ENCODE measurements at places on chromosomes 1 and 21.

- no peak for DNase-seq
These were observed 5.8 kb upstream of the SLC44A5 start for GRCh38 chr1:75616436-75617433.

- no peak for DNase-seq
These were observed 16.7 kb upstream of the PDE9A start for GRCh38 chr21:42636520-42637266.

DNA sequence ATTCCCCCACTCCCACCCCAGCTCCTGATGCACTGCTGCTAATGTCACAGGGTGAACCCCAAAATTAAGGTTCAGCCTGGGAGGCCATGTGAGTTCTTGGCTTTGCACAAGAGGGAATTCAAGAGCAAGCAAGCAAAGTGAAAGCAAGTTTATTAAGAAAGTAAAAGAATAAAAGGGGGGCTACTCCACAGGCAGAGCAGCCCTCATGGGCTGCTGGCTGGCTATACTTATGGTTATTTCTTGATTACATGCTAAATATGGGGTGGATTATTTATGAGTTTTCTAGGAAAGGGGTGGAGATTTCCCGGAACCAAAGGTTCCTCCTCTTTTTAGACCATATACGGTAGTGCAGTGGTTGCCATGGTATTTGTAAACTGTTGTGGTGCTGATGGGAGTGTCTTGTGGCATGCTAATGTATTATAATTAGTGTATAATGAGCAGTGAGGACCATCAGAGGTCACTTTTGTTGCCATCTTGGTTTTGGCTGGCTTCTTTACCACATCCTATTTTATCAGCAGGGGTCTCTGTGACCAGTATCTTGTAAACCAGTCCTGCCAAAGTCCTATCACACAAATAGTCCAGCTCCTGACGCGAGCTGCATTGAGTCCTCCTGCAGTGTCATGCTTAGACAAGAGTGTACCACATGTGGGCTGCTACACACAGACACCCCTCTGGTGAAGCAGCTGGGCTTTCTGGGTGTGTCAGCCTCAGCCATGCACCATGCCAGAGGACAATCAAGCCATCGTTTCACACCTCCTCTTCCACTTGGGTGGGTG lies 46.4 kb upstream of the CSF1 start:
- no peak for DNase-seq

DNA sequence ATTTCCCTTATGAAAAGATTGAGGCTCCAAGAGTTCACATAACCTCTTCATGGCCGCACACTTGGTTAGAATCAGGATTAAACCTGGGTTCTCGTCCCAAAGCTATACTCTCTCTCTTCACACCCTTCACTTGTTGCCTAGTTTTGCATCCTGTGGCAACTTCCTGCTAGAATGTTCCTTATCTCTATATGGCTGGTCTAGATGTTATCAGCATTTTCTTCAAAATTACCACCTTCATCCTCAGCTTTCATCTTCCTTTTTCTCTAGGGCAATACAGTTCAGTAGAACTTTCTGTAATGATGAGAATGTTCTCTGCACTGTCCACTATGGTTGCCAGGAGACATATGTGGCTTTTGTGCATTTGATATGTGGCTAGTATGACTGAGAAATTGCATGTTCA lies 31.1 kb upstream of the BCAR3 start:
- DNase-seq = no peak

- DNase-seq = no peak
These were observed 4.2 kb upstream of the KRTAP12-1 start for GRCh38 chr21:44686000-44686781.

DNA sequence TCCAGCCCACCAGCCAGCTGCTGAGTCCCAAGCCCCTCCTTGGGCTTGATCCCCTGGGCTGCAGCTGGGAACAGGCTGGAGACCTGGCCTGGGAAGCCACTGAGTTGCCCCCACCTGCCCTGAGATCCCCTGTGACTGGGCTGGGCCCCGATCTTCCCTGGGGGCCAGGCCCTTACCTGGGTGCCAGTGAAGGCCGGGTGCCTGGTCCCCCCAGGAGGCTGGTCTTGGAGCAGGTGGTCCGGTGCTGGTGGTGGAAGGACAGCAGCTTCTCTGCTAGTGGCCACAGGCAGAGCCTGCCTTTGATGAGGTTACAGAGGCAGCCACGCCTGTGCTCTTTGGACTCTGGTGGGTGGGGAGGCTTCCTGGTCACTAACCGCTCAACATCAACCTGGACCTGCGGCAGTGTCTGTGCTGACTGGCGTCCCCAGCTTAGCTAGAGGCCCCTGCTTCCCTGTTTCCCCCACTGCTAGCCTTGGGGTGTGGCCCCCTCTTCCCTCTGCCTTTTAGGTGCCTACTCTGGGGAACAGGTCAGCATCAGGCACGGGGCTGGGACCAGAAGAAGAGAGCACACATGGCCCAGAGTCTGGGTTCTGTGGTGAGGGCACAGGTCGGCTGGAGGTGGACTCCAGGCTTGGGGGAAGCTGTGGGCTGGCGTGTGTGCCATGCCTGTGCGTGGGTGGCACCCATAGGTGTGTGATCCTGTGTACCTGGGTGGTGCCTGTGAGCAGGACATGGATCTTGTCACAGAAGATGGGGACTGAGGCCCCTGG lies at the start of gene EPS8L3:
Gene EPS8L3 (minus strand): TSS at position 278 of the 770 bp plus-strand sequence. CDS start 2,174 bp downstream, outside the sequence.
- DNase-seq = no peak

DNA sequence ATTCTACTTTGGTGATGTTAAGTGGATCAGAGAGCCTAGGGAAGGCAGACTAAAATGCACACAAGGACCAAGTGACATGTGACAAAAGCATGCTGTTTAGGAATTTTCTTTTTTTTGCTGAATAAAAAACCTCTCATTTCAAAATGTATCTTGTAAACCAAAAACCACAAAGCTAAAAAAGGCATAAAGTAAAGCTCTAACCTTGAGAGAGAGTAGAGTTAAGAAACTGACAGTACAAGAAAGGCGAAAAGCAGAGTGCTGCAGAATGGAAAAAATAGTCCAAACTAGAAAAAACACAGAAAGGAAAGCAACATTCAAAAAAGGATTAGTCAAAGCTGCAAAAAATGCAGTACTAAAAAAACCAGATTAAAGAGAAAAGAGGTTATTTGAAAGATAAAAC lies 76.5 kb downstream of the EPS15 start:
- no peak for DNase-seq

DNA sequence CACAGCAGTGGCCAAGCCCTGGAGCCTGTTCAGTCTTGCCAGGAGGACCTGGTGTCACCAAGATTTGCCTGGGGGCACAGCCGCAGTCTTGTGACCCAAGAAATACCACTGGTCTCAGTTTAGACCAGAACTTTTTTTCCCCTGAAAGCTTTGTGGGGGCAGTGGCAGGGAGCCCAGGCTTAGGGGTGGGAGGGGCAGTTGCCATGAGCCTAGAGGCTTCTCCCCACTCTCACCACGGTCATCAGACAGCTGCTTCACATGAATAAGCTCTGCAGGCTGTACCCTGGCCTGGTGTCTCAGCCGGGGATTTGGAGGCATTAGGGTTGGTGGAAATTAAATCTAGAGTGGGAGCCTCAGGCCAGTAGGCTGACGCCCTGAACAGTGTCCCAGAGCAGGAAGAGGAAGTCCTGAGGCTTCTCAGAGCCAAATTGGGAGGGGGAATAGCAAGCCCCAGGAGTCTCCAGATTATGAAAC lies 73.7 kb downstream of the SLC16A1 start:
- DNase-seq = no peak

GRCh38 chr1:172344444-172344843 lies 76.0 kb upstream of the C1orf105 start:
- DNase-seq = no peak

DNA sequence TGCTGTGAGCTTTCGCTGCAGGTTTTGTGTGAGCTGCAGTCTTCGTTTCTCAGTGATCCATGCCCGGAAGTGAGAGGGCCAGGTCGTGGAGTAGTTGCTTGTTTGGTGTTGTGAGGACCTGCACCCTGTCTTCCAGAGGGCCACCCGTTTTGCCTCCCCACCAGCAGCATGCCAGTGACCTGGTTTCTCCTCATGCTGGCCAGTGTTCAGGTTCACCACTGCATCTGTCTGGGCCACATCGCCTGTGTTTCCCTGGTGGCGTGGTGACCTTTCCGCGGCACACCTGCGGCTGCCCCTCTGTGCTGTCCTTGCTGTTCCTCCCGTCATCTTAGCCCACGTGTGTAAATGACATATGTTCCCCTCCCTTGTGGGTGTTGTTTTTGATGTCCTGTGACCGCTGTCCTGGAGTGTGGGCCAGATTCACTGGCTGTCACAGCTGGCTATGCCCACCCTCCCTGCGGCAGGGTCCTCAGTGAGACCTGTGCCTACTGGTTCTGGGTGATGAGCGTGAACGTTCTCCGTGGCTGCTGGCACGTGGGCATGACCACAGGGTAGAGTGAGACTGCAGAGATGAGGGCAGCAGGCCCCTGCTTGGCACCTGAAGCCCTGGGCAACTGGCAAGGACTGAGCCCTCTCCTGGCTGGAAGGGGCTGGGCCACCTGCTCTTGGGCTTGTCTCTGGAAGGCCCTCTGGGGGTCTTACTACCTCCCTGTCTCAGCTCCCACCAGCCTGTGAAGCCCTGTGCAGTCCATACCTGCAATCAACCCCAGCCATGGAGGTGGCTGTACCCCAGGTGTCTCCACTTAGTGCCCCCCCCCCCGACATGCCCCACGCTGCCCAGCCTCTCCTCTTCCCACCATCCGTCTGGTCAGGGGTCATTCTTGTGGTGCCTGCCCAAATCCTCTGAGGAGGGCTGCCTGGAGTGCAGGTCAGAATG lies 7.3 kb downstream of the IBA57 start:
- DNase-seq = no peak
